ENCODE measurements at places on chromosomes 2 and 18.

- DNase-seq = no peak
Measured at GRCh38 chr18:42078711-42079110, 123.7 kb downstream of the PIK3C3 start.

GRCh38 chr18:23103449-23103848 lies 31.8 kb upstream of the CABLES1 start:
- DNase-seq = no peak

DNA sequence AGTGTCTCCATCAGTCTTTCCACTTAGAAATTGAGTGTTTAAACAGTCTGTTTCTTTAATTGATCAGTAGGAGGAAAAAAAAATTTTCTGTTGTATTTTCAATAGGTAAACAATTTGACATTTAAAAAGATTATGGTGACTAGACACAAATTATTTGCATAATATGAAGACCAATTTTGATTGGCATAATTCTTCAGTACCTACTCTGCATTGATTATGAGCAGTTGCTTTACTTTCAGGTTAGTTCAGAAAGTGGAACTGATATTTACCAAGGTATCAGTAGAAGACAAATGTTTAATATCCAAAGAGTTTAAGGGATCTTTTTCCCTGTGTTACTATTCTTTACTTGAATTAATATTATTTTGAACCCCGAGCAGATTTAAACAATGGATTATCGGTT lies 2.6 kb downstream of the ADAM23 start:
- DNase-seq = no peak

GRCh38 chr2:39494784-39495251 lies 57.7 kb upstream of the MAP4K3 start:
- no peak for DNase-seq

- DNase-seq = no peak
Measured at GRCh38 chr18:12998332-12999060, 7.3 kb downstream of the CEP192 start.

GRCh38 chr2:120460511-120460910 lies 114.6 kb downstream of the INHBB start:
- no peak for DNase-seq

GRCh38 chr2:10252224-10252623 lies 50.5 kb upstream of the HPCAL1 start:
- DNase-seq = no peak

- DNase-seq = no peak
Measured at GRCh38 chr2:16406496-16407289, 258.9 kb downstream of the CYRIA start.

- DNase-seq = no peak
Measured at GRCh38 chr2:120287183-120288015, 34.7 kb downstream of the RALB start.

GRCh38 chr2:227724394-227725039 lies at the start of gene SCYGR6:
SCYGR6 (minus strand) TSS chr2:227724757; CDS start chr2:227724757, 0 bp downstream.
- DNase-seq = no peak

DNA sequence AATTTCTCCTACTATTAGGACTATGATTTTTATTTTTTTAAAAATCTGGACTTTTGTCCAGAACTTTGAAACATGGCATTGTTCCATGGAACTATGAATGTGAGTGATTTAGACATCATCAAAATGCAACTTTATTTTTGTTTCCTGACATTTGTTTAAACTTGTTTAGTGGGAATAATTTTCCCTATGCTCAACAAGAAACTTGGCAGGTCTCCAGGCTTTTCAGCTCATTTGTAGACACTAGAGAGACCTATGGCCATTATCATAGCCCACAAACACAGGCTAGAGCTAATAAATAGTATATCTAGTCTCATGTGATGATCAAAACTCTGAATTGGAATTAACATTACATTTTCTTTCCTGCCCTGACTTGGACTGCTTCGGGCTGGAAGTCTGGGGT lies 145.1 kb upstream of the CELF4 start:
- no peak for DNase-seq

GRCh38 chr2:181781078-181781786 lies 100.9 kb upstream of the NEUROD1 start:
- no peak for DNase-seq

DNA sequence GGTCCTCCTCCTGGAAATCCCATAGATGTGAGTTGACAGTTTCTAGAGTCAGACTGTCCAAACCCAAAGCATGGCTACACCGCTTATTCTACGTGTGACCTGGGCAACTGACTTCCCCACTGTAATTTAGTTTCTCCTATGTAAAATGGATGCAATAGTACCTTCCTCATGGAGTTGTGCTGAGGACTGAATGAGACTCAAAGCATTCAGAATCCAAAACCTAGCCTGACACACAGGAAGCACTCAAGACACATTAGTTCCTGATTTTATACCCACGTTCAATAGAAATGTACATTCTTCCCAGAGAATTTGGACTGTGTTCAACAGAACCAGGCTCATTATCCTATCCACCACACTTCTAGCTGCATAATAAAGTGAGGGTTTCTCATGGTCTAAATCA lies 88.8 kb downstream of the STK39 start:
- DNase-seq = no peak

- no peak for DNase-seq
Measured at GRCh38 chr2:5967506-5967905, 275.3 kb downstream of the SOX11 start.

- DNase-seq = no peak
Measured at GRCh38 chr2:27461118-27461517, 18.9 kb downstream of the KRTCAP3 start.

DNA sequence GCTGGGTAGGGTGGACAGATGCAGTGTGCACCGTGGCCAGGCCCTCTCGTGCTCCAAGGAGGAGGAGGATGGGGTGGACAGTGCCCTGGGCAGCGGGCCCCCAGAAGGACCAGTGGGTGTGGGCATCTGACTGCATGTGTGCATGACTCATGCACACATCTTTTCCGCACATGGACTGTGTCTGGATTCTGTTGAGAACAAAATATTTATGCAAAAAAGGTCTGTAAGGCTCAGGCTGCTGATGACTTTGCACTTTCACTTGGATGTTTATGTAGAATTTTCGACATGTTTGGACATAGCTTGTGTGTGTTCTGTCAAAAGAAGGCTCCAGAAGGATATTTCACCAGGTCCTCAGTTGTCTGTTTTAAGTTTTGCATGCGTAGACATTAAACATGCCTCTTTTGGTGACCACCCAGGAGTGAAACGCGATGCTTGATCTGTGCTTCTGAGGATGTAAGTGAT lies 45.6 kb downstream of the MTCL1 start:
- DNase-seq = no peak

- no peak for DNase-seq
Measured at GRCh38 chr2:84477886-84478285, 18.8 kb upstream of the SUCLG1 start.

DNA sequence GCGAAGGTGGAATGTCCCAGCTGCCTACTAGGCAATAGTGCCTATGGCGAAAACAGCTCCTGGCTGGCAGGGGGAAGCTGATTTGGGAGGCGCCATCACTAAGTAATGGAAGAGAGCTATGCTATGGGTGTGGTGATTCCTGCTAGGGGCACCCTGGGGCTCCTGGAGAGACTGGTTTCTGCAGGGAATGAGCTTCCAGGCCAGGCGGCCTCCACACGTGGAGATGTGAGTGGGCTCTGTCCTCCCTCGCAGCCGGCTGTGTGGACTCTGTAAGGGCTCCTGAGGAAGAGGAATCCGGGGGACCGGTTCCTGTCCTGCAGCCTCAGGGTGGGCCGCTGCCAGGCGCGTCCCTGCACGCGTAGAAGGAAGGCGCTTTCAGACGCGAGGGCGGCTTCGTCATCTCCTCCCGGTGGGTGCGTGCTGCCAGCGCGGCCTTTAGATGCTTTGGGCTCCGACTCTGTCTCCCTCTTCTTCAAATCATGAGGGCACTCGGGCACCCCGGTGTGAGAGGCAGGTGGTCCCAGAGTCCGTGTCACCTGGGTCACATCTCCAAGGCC lies 55.5 kb upstream of the ANKRD62 start:
- DNase-seq = no peak

- DNase-seq = no peak
Measured at GRCh38 chr2:68911246-68911645, 40.0 kb upstream of the BMP10 start.

- no peak for DNase-seq
Measured at GRCh38 chr2:237629739-237630138, 2.4 kb downstream of the LRRFIP1 start.

GRCh38 chr2:43941359-43941758 lies 54.4 kb downstream of the LRPPRC start:
- no peak for DNase-seq

DNA sequence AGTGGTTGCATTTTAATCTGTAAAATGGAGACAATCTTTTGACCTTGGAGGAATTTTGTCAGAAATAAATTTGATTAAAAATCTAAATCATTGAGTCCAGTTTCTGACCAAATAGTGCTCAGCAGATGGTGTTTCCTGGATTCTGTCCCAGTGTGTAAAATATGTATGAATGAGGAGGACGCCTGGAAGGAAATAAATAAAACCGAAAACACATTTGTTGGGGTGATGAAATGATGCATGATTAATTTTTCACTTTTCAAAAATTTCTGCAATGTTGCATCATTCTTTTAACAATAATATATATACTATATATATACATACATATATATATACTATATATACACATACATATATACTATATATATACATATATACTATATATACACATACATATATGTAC lies 261.1 kb upstream of the TRIB2 start:
- no peak for DNase-seq

GRCh38 chr18:32093523-32093922 lies 1.8 kb downstream of the RNF138 start:
- no peak for DNase-seq

DNA sequence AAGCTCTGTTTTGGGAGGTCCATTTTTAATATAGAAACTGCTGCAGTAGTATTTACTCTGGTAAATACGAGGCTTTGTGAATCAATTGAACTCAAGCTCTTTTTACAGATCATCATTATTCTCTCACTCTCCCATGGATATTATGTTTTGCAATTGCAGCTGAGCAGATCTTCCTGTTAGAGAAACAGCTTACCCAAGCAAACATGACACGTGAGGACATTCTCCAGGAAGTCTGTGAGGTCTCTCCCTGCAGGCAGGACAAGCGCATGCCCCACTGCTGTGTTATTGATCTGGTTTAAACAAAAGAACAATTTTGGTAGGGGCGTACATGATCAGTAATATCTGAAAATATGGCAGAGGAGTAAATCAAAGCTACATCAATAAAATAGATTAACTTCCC lies 72.1 kb downstream of the COL6A3 start:
- no peak for DNase-seq

DNA sequence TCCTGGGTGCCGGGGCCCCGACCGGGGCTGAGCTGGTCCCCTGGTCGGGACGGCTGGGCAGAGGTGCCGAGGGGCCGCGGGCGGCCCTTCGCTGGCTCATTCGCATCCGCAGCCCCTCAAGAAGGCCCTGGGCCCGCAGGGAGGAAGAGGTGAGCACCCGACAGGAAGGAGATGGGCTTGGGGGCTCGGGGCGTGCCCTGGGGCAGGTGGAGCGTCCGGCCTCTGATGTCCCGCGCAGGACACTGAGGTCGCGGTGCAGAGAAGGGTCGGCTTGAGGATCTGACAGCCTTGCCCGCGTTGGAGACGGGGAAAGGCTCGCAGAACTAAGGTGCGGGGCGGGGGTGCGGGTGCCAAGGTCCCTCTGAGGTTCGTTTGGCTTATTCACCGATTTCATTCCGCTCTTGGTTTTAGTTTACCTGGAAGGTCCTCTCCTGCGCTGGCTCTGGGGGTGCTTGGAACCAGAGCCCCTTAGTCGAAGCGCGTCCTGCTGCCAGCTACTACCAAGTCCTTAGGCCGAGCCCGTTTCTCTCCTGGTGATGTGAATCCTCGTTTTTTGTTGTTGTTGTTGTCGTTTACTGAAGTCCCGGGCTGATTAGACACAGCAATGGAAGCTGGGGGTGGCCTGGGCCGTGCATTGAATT lies 18.9 kb upstream of the CD8A start:
- DNase-seq = no peak

- no peak for DNase-seq
Measured at GRCh38 chr2:173145454-173145853, 69.8 kb downstream of the MAP3K20 start.

- no peak for DNase-seq
Measured at GRCh38 chr2:3644246-3644525, 13.8 kb upstream of the ALLC start.

DNA sequence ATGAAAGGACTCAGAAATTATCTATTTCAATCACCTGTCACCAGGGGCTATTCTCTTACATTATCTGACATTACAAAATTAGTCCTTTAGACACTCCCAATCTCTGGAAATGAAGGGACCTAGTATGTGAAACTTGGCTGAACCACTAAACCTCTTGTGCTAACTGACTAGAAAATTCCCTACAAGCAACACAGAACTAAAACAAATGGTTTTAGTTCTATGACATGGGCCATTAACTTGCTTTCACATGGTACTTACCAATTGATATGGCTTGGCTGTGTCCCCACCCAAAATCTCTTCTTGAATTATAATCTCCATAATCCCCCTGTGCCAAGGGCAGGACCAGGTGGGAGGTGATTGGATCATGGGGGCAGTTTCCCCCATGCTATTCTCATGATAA lies 16.6 kb downstream of the SERPINE2 start:
- DNase-seq = no peak

DNA sequence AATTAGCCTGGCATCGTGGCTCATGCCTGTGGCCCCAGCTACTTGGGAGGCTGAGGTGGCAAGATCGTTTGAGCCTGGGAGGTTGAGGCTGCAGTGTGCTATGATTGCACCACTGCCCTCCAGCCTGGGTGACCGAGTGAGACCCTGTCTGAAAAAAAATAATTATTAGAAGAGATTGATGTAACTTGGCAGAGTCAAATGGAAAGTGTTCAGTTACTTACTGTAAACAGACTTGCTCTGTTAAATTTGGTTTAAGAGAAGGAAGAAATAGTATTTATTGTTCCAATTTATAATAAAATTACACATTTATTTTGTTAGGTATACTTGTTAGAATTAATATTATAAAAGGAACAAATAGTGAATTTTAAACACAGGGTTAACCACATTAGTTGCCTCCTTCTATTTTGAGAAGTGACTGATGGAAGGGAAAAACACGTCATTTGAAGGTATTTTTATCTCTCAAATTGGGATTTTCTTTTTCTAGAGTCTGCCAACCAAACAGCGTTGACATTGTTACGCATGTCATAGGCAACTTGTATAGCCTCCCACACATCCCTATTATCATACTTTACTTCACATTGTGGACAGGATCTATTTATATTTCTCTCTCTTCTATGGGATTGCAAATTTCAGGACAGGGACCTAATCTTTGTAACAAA lies 118.8 kb upstream of the B3GNT2 start:
- DNase-seq = no peak

Data from cortex of kidney (tissue), 1 donor.